Common myeloid progenitor, CD34-positive (primary cell): ENCODE measurements at places on chromosomes 5 and 9.

DNA sequence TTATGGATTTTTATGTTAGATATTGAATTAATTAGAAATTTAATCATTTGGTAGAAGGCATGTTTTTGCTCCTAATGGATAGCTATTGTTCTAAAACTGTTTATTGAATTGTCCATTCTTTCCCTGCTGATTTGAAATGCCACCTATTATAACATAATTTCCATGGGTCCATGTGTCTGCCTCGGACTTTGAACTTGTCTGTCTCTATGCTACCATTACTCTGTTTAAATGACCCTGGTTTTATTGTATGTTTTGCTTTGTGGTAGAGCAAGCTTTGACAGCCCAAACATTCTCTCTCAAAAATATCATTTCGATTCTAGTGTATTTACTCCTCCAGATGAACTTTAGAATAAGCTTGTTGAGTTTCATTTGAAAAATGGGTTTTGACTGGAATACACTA, 120.6 kb downstream of the ARHGEF28 start:
- DNase-seq: no peak

DNA sequence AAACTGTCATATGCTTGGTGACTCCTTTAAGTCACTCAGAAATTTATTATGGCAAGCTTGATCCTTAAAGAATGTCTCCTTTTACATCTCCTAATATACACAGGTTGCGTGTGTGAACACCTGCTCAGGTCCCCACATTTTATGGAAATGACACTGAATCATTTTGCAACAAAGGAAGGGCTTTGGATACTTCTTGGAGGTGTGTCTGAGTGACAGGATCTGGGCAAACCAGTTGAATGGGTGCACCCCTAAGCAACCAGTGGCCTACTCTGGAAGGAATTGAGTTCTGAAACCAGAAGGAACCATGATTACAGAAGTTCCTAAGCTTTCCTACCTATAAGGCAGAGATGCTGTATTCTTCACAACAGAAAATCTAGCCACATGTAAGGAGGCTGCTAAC, 483.9 kb upstream of the KLF4 start:
- DNase-seq: no peak

- no peak for DNase-seq
Measured at GRCh38 chr9:2923766-2924379, 80.0 kb upstream of the PUM3 start.

GRCh38 chr5:22852807-22853660, at the start of gene CDH12:
Gene CDH12, minus strand, starts transcription at chr5:22853344.
- DNase-seq: no peak

DNA sequence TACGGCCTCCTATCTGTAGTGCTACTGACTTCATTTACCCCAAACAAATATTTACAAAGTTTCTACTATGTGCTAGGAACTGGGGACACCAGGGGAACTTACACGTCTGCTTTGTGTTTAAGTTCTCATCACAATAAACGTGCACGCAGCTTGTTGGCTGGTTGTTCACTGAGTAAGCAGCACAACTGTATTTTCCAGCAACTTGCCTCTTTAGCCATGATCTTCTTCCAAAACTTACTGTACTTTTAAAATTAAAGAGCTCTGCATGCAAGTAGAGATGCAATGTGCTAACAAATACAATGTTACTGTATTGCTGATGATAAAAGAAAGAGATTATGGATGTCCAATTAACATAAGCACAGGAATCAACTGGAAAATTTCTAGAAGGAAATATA, 62.8 kb downstream of the RAPGEF1 start:
- no peak for DNase-seq
